ENCODE measurements at places on chromosomes 12 and 14.
A peak's percentile ranks its signal among the peaks of the same experiment; 100 is the strongest.

DNA sequence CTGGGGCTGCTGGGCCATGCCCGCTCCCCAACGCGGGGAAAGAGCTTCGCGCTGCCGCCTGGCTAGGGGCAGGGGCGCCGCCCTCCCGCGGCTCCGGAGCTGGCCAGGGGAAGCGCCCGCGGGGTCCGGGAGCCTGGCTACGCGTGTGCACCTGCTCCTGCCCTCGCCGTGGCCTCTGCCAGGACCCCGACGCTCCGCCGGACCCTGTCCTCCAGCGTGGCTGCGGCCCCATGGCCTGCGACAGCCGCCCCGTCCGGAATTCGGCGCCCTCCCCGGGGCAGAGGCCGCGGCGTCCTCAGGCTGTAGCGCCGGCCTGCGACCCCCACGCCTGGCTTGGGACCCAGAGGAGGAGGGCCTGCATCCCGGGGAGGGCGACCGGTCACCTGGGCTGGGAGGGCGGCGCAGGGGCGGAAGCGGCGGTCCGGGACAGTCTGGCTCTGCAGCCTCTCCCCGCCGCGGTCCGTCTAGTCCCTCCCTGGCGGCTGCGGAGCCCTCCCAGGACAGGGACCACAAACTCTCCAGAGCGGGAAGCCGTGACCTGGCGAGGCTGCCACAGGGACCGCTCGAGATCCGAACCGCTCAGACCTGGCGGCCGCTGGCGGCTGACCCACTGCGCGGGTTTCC, 85.6 kb downstream of the ALG10 start:
- no peak for DNase-seq

DNA sequence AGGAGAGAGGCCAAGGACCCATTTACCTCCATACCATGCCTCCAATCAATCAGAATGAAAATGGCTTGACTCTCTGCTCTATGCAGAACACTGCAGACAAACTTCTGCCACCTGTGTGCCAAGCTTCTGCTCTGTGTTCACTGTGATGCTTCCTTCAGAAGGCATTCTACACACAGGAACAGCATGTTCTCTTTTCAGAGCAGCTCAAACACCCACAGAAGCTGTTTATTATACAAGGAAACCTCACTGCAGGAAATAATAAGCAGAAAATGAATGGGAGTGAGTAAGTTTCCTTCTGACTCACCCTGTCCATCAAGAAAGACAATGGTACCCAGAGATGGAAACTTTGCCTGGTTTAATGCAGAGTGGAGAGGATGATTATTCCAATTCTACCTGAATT, 2.4 kb upstream of the ESR2 start:
- DNase-seq: peak; percentile 63

GRCh38 chr12:99946131-99946530, 38.6 kb downstream of the ANKS1B start:
- DNase-seq: no peak

- no peak for DNase-seq
Observed at GRCh38 chr12:7647071-7647470, 18.6 kb downstream of the APOBEC1 start.

GRCh38 chr12:102962532-102962931, 5.1 kb downstream of the ASCL1 start:
- no peak for DNase-seq

GRCh38 chr12:25723921-25724491, 170.9 kb upstream of the LMNTD1 start:
- DNase-seq: no peak

GRCh38 chr12:130651188-130651959, 64.7 kb downstream of the RIMBP2 start:
- DNase-seq: no peak

DNA sequence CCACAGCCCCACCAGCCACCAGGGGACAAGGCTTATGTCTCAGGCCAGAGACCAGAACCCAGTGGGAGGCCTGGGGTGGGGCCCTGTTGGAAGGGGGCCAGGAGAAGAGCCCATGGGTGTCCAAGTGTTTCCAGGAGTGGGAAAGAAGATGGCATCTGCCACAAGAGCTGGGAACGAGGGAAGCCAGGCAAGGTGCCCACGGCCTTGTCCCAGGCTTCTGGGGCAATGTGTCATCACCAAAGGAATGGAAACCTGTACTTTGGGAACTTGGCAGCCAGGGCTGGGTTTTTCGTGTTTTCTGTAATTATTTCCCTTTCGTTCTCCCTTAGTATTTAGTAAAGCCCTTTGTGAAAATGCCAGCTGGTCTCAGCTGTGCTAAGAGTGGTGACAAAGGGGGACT, 5.3 kb upstream of the PGF start:
- no peak for DNase-seq

DNA sequence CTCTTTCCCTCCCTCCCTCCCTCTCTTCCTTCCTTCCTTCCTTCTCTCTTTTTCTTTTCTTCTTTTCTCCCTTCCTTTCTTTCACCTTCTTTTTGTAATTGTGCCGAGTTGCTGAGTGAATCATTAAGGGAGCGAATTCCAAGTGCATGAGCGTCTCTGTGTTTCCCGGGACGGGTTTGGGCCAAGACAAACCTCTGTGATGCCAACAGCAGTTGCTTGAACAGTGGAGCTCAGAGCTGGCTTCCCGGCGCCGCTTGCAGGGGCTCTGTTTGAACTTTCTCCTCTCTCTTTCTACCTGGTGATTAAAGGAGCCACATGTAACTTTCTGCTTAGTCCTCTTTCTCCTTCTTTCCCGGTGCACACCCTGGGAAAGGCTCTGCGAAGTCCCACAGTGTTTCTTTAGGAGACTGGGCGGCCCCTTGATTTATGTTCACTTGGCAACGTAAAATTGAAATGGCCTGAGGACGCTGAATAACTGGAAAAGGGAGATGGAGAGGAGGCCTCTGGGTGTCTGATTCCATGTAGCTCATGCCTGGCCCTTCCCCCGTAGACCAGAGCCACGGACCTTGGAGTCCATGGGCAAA, 33.7 kb upstream of the MAP1LC3B2 start:
- no peak for DNase-seq

GRCh38 chr14:26190646-26191045, 407.2 kb downstream of the NOVA1 start:
- DNase-seq: no peak

DNA sequence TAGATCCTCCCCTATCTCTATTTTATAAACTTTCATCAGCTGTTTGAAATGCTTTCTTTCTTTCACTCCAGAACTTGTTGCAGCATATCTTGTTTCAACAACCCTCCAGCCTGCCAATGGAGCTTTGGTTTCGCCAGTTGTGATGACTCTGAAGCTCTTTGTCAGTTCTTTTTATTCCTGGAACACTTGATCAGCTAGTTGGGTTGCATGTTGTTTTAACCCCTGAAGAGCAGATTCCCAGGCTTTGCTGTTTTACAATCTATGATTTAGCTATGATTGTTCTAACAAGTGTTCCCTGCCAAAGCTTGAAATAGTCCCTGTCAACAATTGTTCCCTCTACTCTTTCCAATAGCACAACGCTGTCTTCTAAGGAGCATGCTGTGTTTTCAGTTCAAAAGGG, 50.6 kb upstream of the FUT8 start:
- DNase-seq: no peak

- no peak for DNase-seq
Observed at GRCh38 chr14:86084097-86084496, 554.2 kb downstream of the FLRT2 start.

GRCh38 chr12:64701283-64701682, 57.9 kb downstream of the GNS start:
- no peak for DNase-seq

DNA sequence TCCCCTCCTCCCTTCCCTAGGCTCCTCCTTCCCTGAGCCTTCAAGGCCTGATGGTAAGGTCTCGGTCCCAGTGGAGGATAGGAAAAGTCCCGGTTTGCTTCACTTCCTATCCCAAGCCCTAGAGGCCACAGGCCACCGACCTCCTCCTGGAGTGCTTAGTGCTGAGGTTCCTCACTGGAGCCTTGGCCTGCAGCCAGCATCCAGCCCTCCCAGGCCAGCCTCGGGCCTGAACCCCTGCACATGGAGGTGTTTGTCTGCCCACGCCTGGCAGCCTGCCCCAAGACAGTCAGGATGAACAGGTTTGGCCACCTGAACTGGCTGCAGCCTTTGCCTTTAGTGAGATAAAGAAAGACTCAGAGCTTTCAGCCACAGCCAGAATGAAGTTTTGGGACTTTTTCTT, 15.8 kb upstream of the KRT7 start:
- DNase-seq: no peak

- no peak for DNase-seq
Observed at GRCh38 chr12:24997496-24997895, 48.6 kb upstream of the BCAT1 start.

DNA sequence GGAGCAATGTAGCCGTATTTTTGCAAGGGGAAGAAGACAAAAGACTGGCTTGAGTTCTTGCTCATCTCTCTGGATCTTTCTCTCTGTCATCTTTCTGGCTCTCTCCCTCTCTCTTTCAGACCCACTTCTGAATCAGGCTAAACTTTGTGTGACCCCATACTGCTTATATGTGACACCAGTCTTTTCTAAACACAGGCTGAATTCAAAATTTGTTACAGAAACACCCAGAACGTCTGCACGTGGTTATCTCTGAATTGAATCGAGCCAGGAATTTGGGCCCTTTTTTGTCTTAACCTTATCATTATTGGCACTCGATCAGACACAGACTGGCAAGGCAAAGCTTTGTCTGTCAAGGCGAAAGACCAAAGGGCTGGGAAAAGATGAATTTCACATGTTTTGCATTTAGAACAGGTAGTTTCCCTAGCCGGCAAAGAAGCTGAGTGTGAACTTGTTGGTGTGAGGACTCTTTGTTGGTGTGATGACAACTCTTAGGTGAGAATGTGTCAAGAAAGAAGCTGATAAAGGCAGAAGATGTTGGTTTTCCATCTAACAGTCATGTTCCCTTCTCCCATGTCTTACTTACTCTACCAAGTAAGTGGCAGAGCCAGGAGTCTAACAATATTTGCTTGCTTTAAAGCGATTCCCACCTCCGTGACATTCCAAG, 150.2 kb upstream of the RFLNA start:
- no peak for DNase-seq

GRCh38 chr12:112126000-112126438, 659 bp downstream of the TRAFD1 start:
- no peak for DNase-seq
